Liver (tissue), 10 donors: ENCODE measurements at places on chromosomes 4 and X. TPM values are rescaled to one million over a fixed set of nuclear protein-coding genes. Genes with fewer than 3 reads are reported as not detected.

SPANXA2 gene
- not detected for total RNA-seq

CXorf58 gene
- 0.17 TPM for total RNA-seq

MBNL3 gene
- total RNA-seq, result 149 TPM

BGN gene
- total RNA-seq, result 30.7 TPM

DNA sequence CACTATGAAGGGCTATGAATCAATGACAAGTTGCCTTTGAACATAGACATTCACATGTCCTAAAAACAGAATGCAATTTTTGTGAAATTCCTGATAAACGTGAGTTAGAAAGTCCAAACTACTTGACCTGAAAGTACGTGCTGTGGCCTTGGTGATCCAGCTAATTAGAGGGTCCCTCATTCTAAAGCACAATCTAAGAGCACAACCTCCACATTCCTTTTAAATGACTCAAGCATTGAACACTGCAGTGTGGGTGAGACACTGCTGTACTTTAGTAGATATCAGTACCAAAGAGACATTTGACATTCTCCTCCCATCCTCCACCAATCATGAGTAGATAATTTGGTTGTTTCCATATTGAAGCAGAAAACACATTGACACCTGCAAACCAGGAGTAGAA lies 73.5 kb downstream of the FAM47B start:
- DNase-seq, result no peak

- DNase-seq, result no peak
These were observed 3.5 kb downstream of the GNRHR start for GRCh38 chr4:67750691-67751090.

DNA sequence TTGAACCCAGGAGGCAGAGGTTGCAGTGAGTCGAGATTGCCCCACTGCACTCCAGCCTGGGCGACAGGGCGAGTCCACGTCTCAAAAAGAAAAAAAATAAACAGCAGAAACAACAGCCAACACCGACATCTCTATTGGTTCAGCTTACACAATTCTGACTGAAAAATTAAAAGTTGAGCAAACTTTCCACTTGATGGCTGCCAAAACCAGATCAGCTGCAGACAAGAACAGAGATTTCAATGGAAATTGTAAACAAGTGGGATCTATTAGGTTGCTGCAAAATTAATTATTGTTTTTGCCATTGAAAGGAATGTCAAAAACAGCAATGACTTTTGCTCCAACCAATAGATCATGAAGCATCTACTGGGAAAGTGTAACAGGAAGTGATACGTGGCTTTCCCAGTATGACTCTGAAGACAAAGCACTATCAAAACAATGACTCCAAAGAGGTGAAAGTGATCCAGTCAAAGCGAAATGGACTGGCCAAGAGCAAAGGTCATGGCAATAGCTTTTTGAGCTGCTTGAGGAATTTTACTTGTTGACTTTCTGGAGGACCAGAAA lies 26.3 kb downstream of the UPF3B start:
- DNase-seq, result no peak

- DNase-seq, result no peak
These were observed 88.8 kb downstream of the FMR1NB start for GRCh38 chrX:148069759-148070503.

GRCh38 chrX:48461830-48462229 lies 8.2 kb downstream of the SLC38A5 start:
- DNase-seq, result no peak

- DNase-seq, result no peak
These were observed 344.1 kb downstream of the PCDH10 start for GRCh38 chr4:133493241-133493640.

- DNase-seq, result no peak
These were observed 5.0 kb upstream of the AFAP1 start for GRCh38 chr4:7944599-7945220.

DNA sequence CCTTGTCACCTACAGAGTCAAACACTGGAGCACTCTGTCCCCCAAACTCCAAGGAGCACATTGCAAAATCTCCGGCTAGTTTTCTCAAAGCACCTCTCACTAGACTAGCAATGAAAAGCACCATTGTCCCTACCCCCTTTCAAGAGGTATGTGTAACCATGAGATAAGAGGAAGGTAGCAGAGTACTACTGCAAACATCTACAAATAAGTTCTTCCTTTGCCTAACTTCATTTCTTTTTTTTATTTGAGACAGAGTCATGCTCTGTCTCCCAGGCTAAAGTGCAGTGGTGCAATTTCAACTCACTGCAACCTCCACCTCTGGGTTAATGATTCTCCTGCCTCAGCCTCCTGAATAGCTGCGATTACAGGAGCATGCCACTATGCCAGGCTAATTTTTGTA lies 17.7 kb downstream of the PPP4R3C start:
- no peak for DNase-seq

GRCh38 chr4:125010796-125011503 lies 298.4 kb upstream of the ANKRD50 start:
- no peak for DNase-seq

DNA sequence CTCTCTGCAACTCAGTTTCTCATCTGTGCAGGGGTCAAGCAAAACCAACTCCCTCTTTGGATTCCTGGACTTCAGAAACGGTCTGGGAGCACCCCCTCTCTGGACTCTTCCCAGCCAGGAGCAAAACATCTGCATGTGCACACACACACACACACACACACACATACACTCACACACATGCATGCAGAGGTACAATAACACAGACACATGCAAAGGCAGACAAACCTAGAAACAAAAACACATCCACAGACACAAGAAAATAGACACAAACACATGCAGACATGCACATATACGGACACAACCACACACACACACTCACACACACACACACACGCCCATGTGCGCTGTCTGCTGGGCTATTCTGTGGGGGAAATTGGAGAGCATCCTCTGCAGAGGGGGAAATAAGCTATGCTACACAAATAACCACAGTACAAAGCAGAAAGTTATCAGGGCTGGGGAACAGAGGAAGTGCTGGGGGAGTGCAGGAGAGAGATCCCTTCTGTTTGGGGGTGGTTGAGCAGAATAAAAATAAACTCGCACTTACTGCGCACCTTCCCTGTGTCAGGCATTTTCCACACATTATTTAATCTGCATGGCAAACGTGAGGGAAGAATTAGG lies 19.9 kb downstream of the IQSEC2 start:
- DNase-seq, result no peak

GRCh38 chrX:154809939-154810665 lies 4.8 kb upstream of the MPP1 start:
- no peak for DNase-seq

GRCh38 chrX:56233100-56233499 lies 944 bp downstream of the KLF8 start:
- no peak for DNase-seq

DNA sequence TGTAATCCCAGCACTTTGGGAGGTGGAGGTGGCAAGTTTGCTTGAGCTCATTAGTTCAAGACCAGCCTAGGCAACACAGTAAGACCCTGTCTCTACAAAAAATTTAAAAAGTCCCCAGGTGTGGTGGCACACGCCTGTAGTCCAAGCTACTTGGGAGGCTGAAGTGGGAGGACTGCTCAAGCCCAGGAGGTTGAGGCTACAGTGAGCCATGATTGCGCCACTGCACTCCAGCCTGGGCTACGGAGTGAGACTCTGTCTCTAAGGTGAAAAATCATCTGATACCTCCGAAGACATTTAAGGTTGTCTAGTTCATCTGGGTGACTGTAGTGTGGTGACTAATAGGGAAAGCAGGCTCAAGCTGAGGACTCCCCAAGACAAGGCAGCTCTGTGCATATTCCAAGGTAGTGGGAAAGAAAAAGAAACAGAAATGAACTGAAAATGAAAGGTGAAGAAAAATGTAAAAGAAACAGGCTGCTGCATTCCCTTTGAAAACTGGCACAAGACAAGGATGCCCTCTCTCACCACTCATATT lies 23.3 kb downstream of the FRYL start:
- no peak for DNase-seq
